Sigmoid colon (tissue), 7 donors: ENCODE measurements at places on chromosomes 3 and 15. TPM values are rescaled to one million over a fixed set of nuclear protein-coding genes. Genes with fewer than 3 reads are reported as not detected.

The PTH1R gene
- 3.6 TPM for total RNA-seq

The COL7A1 gene
- 2.1 TPM for total RNA-seq

The FGF7 gene
- 109 TPM for total RNA-seq

The CHRNA7 gene
- total RNA-seq: 1.4 TPM

The PCLAF gene
- total RNA-seq: 1.7 TPM

- H3K27me3 ChIP-seq: no peaks in the 10 kb centered on the region
- no peak overlapping the region for H3K27ac ChIP-seq
- H3K36me3 ChIP-seq: no peaks in the 10 kb centered on the region
- H3K4me3 ChIP-seq: no peak overlapping the region
- DNase-seq: no peak
- H3K4me1 ChIP-seq: no peaks in the 10 kb centered on the region
Measured at GRCh38 chr3:182583545-182583944, 209.8 kb upstream of the ATP11B start.

GRCh38 chr3:126607214-126607908 is 47.6 kb downstream of the TXNRD3 start:
- H3K4me3 ChIP-seq: no peak overlapping the region
- no peaks in the 10 kb centered on the region for H3K27me3 ChIP-seq
- no peak for DNase-seq
- peaks cover 70% of the 10 kb centered on the region for H3K36me3 ChIP-seq
- no peak overlapping the region for H3K27ac ChIP-seq
- H3K4me1 ChIP-seq: no peaks in the 10 kb centered on the region

DNA sequence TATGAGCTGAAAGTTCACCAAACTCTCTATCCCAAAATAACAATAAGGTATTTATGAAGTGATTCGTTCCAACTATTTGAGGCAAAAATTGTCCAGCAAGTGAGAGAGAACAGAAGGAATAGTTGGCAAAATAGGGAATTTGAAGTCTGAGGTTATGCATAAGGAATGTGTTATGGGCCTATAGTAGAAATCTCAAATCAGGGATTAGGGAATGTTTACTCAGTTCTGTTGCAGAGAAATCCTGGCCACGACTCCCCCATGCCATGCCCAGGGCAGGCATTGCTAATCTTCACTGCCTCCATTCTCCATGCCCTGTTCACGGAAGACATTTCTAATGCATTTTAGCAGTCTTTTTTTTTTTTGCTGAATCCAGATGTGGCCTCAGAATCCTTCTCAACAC is 58.6 kb downstream of the FLNB start:
- H3K36me3 ChIP-seq: no peaks in the 10 kb centered on the region
- DNase-seq: no peak
- no peak overlapping the region for H3K4me3 ChIP-seq
- peaks cover 95% of the 10 kb centered on the region for H3K4me1 ChIP-seq

DNA sequence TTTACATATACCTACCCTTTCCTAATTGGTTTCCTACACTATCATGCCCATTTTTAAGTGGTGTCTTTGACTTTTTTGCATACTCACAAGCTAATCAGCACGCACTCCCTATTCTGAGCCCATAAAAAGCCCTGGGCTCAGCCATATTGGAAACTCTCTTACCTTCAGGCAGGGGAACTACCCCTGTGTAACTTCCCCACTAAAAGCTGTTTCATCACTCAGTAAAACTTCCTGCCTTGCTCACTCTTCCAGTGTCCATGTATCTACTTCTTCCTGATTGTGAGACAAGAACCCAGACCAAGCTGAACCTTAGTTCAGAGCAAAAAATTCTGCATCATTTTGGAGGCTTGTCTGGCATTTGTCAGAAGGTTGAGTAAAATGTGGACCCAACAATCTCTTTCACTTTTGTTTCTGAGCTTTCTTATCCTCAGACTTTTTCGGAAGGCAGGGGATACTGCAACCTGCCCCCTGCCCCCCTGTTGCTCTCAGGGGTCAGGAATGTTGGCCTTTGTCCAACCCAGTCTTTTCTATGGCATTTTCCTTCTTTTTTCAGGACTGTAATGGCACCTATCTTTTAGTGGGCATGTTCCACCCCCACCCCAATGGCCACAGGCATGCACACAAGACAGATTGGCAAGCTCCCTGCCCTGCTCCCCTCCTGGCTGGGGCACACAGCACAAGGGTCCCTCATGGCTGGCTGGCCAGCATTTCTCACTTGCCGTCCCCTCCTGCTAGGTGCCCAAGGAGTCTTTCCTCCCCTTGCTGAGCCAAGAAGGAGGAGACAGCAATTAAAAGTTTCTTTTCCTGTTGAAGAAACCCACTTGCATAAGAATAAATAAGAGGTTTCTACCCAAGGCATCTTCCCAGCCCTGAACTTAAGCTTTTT is 26.3 kb upstream of the TMEM45A start:
- no peaks in the 10 kb centered on the region for H3K27me3 ChIP-seq
- no peak overlapping the region for H3K4me3 ChIP-seq
- no peaks in the 10 kb centered on the region for H3K36me3 ChIP-seq
- H3K27ac ChIP-seq: no peak overlapping the region
- H3K4me1 ChIP-seq: no peaks in the 10 kb centered on the region
- no peak for DNase-seq

DNA sequence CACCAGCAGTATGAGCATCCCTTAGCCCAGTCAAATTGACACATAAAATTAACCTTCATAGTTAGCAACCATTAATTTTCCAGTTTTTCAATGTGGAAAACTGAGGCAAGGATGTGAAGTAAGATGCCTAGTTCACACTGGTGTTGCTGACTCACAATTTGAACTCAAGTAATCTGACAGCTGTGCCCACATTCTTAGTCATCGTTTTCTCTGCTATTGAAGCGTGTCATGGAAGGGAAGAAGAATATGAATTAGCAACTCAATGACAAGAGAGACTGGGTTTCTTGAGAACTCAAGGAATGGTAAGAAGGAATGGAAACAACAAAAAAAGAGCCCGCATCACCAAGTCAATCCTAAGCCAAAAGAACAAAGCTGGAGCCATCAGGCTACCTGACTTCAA is 261.4 kb downstream of the EPHA3 start:
- H3K27ac ChIP-seq: no peak overlapping the region
- no peaks in the 10 kb centered on the region for H3K27me3 ChIP-seq
- H3K4me3 ChIP-seq: no peak overlapping the region
- peaks cover 5% of the 10 kb centered on the region for H3K4me1 ChIP-seq

DNA sequence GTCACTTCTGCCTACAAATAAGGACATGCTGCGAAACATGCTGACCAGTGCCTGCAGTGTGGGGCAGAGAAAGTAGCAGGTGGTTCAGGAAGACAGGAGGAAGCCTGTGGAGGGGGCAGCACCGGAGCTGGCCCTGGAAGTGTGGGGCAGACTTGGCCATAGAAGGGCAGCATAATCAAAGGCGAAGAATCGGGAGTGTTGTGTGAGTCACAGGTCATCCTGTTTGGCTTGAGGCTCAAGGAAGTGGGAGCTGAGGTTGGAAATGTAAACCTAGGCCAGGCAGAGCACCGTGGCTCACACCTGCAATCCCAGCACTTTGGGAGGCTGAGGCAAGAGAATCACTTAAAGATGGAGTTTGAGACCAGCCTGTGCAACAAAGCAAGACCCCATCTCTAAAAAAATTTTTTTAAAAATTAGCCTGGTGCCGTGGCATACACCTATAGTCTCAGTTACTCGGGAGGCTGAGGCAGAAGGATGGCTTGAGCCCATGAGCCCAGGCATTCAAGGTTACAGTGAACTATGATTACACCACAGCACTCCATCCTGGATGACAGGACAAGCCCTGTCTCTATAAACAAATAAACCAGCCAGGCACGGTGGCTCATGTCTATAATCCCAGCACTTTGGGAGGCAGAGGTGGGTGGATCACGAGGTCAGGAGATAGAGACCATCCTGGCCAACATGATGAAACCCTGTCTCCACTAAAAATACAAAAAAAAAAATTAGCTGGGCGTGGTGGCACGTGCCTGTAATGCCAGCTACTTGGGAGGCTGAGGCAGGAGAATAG is 54.0 kb downstream of the FAM43A start:
- no peak overlapping the region for H3K27ac ChIP-seq
- no peaks in the 10 kb centered on the region for H3K27me3 ChIP-seq
- H3K4me1 ChIP-seq: peaks cover 19% of the 10 kb centered on the region
- DNase-seq: no peak
- H3K36me3 ChIP-seq: no peaks in the 10 kb centered on the region

DNA sequence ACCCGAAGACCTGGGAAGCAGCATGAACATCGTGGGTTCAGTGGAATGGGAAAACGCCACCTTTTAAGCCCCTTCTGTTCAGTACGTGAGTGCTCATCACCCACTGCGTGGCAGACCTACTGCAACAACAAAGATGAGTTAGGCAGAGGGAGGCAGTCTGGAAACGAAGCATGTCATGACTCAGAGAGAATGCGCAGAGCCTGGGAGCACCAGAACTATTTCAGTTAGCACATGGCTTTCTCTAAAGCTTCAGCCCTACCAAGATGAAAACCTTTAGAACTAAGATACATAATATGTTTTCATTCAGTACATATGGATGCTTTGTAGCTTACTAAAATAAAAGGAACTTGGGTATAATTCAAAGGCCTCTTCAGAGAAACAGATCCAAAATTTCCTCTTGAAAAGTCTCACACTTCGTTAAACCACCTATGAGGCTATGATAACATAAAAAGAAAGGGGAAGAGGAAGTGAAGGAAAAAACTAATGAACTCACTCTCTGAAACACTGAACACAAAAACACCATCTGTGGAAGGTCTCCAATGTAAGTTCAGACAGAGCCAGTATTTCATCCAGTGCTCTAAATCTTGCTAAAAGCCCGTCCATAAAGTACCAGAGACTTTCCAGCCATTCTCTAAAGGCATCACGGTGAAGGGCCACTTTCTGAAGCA is 140.1 kb downstream of the OCA2 start:
- no peak overlapping the region for H3K27ac ChIP-seq
- no peak for DNase-seq
- H3K4me1 ChIP-seq: no peaks in the 10 kb centered on the region
- H3K36me3 ChIP-seq: no peaks in the 10 kb centered on the region
- H3K4me3 ChIP-seq: no peak overlapping the region

DNA sequence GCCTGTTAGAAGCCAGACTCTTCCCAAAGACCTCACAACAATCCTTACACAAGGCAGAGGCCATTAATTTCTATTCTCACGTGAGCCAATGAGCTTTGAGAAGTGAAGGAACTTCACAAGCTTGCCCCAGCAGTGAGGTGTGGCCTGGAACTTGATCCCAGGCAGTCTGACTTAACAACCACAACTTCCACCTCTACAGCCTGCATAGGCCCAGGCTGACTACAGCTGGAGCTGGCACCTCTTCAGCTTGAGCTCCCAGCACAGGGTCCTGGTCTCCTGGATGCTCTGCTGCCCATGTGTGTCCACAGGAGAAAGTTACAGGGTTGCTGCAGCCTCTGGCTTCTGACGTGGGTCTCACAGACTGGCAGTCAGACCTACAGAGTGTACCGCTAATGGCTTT is 111.0 kb downstream of the ERC2 start:
- no peaks in the 10 kb centered on the region for H3K36me3 ChIP-seq
- no peak for DNase-seq
- no peaks in the 10 kb centered on the region for H3K27me3 ChIP-seq
- H3K27ac ChIP-seq: no peak overlapping the region

DNA sequence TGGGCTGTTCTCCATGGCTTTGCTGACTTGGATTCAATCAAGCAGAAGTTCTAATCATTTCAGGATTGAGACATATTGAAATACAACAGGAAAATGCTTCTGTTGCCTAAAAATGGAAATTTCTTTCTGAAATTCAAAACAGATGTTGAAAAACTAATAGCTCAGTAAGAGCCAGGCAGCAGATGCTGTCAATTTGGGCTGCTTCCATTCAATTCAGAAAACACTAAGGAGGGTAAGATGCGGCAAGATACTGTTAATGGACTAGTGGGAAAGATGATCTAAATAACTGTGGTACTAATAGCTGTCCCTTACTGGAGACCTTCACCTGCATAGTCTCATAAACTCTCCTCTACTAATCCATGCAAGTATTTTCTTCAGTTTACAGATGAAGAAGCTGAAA is 53.5 kb downstream of the DGKG start:
- H3K4me1 ChIP-seq: no peaks in the 10 kb centered on the region
- H3K4me3 ChIP-seq: no peak overlapping the region
- no peaks in the 10 kb centered on the region for H3K27me3 ChIP-seq
- H3K36me3 ChIP-seq: peaks cover 3% of the 10 kb centered on the region

- H3K4me1 ChIP-seq: no peaks in the 10 kb centered on the region
- no peak for DNase-seq
- H3K27ac ChIP-seq: no peak overlapping the region
Measured at GRCh38 chr3:26350853-26351252, 271.7 kb upstream of the LRRC3B start.

- no peak overlapping the region for H3K4me3 ChIP-seq
- H3K27me3 ChIP-seq: no peaks in the 10 kb centered on the region
- no peak for DNase-seq
- no peaks in the 10 kb centered on the region for H3K4me1 ChIP-seq
- no peaks in the 10 kb centered on the region for H3K36me3 ChIP-seq
- H3K27ac ChIP-seq: no peak overlapping the region
Measured at GRCh38 chr3:40623567-40623966, 98.8 kb downstream of the ZNF621 start.

DNA sequence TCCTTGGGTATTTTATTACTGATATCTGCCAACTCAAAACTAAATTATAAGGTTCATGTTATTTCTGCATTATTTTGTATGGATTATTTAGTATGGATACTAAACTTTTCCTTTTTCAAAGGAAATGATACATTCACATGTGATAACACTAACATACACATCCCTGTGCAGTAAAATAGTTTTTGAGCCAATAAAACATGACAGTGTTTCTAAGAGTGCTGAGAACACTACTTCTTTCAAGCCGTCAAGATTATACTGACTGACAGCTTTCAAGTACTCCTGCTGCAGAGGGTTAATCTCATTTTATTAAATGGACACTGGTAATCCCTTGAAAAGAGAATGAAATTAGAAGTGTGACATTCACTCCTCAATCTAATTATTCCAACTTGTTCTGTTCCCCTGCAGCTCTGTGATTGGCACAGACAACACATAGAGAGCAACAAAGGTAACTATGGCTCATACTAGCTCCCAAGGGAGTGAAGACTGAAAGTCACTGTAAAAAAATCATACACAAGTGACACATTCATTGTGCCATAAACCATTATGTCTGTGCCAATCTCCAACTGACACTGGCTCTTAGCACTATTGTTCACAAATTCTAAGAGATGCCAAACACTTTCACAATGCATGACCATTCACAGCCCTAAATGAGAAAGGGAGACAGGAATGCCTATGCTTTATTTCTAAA is 468.6 kb downstream of the SHQ1 start:
- H3K36me3 ChIP-seq: peaks cover 7% of the 10 kb centered on the region
- DNase-seq: no peak
- H3K4me1 ChIP-seq: peaks cover 34% of the 10 kb centered on the region
- H3K27ac ChIP-seq: no peak overlapping the region
